ENCODE measurements at places on chromosomes 7 and 10.

GRCh38 chr7:101740981-101741725 lies 76.3 kb upstream of the CUX1 start:
- no peak for DNase-seq

- DNase-seq = no peak
These were observed 5.1 kb upstream of the PCBD1 start for GRCh38 chr10:70893227-70894006.

DNA sequence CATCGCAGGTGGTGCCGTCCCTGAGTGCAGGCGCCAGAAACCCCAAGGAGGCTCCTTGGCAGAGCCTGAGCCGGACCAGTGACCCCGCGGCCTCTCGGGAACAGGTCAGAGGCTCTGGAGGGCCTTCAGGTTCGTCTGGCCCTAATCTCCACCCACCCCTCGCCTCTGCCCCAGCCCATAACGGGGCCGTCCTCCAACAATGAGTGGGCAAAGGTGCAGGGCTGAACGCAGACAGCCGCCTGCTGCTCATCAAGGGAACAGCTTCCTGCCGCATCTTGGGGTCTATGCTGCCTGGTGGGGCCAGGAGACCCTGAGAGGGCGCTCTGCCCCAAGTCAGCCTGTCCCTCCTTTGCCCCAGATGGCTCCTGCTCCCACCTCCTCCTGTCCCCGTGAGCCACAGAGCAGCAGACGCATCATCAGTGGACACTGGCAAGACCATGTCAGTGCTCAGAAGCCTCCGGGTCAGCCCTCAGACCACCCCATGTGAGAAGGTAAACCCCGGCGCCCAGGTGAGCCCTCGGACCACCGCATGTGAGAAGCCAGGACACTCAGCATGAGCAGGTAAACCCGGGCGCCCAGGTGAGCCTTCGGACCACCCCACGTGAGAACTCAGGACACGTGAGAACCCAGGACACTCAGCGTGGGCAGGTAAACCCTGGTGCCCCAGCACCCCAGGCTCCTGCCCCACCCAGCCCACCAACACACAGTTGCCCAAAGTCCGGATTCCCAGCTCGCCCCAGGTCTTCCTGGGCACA lies 142.0 kb downstream of the PTPRN2 start:
- DNase-seq = no peak

DNA sequence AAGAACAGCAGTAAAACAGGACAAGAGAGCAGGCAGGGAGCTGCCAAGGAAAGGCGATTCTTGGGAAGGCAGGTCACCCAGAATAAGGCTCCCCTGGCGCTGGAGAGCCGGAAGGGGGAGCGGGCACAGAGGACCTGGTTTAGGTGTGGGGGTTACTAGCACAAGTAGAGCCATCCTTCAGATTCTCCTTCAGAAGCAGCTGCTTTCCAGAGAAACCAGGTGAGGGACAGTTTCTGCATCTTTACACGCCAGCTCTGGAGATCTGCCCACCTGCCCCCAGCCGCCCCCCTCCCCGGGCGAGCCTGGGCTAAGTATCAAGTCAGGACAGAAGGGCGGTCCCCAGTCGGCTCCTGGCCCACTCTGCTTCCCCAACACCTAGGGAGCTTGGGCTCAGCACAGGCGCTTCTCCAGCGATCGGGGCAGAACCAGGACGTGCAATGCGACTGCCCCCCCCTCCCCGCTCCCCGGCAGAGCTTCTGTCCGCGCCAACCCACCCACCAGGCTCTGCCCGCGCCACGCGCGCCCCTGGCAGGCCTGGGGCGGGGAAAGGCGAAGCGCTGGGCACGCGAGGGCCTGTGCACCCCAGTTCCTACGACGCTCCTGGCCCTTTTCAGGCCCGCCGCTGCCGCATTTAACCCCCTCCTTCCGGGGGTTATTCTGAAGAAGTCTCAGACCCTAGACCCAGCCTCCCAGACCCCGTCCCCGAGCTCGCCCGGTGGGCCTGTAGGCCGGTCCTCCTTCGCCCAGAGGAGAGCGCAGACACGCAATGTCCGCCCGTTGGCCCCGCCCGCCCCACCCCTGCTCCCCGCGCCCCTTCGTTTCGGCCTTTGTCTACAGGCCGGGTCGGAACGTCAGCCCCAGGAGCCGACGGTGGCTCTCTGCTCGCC lies 4.4 kb upstream of the EN2 start:
- DNase-seq = no peak

DNA sequence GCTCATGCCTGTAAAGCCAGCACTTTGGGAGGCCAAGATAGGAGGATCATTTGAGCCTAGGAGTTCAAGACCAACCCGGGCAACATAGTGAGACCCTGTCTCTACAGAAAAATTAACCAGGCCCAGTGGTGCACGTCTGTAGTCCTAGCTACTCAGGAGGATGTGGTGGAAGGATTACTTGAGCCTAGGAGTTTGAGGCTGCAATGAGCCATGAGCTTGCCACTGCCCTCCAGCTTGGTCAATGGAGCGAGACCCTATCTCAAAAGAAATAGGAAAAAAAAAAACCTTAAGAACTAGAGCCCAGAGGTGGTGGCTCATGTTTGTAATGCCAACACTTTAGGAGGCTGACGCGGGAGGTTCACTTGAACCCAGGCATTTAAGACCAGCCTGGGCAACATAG lies 2.2 kb downstream of the STRA8 start:
- no peak for DNase-seq

DNA sequence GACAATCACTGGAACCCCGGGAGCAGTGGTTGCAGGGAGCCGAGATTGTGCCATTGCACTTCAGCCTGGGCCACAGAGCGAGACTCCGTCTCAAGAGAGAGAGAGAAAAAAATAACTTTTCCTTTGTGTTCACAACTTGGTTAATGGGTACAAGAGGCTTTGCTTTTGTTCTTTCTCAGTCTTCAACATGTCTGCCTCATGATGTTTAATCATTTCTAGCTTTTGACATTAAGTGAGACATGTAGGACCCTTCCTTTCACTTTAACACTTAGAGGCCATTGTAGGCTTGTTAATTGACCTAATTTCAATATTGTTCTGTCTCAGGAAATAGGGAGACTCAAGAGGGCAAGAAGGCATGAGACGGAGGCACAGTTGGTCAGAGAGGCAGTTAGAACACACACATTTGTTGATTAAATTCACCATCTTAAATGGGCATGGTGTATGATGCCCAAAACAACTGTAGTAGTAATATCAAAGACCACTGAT lies 9.3 kb upstream of the CRCP start:
- DNase-seq = no peak

- no peak for DNase-seq
These were observed 58.2 kb downstream of the PTPRN2 start for GRCh38 chr7:158529181-158530096.

GRCh38 chr10:77628906-77629730 lies 8.5 kb downstream of the KCNMA1 start:
- DNase-seq = no peak
